ENCODE measurements at places on chromosomes 2 and 18.

GRCh38 chr2:213036836-213037235 is 114.6 kb downstream of the IKZF2 start:
- no peak for DNase-seq

DNA sequence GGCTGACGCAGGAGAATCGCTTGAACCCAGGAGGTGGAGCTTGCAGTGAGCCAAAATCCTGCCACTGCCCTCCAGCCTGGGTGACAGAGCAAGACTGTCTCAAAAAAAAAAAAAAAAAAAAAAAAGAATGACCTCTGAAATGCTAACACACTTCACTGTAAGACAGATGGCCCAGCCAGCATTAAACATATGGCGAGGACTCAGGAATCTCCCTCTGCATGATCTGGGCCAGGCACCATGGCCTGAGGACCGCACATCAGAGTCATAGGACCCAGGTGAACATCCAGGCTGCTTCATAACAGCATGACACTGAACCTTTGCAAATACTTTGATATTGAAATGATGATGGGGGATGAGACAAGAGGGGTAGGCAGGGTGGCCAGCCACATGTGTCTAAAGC is 56.1 kb upstream of the DNMT3A start:
- DNase-seq, result no peak

DNA sequence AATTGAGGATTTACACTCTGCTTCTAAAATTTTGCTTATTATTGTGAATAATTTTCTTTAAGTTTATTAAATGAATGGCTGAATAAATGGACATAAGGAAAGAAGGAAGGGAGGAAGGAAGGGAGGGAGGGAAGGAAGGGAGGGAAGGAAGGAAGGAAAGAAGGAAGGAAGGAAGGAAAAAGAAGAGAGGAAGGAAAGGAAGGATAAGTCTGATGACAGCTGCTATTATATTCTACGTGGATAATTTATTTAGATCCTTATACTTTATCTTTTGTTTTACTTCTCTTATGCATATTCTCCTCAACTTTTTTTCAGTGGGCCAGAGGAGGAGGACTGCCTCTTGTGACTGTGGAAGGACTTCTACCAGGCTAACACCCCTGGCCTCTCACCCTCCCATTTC is 17.4 kb downstream of the CLUL1 start:
- no peak for DNase-seq

- no peak for DNase-seq
Measured at GRCh38 chr18:24031318-24031717, 16.8 kb downstream of the TTC39C start.

DNA sequence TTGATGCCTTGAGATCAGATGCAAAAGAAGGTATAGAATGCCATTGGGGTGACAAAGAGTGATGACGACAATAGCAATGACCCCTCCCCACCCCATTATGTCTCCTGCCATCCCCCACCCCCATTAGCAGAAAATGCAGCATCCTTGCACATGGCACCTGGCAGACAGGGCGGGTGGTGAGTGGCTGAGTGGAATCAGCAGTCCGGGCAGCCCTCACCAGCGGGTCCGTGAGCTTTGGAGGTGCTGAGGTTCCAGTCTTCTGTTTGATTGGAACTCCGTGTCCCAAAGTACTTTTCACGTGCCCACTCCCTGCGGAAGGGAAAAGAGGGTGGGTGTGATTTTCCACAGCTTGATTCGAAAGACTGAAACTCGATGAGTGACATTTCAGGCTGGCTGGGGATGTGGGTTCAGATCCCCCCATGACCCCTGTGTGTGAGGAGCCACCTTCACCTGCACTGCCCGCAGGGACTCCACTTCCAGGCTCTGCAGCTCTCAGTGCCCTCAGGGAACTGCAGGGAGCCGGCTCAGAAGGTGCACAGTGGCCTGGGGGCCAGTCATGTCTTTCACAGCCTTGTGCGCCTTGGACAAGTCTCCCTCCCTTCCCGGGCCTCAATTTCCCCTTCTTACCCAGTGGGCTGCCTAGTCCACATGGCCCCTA is 130.9 kb downstream of the GLI2 start:
- DNase-seq, result no peak

DNA sequence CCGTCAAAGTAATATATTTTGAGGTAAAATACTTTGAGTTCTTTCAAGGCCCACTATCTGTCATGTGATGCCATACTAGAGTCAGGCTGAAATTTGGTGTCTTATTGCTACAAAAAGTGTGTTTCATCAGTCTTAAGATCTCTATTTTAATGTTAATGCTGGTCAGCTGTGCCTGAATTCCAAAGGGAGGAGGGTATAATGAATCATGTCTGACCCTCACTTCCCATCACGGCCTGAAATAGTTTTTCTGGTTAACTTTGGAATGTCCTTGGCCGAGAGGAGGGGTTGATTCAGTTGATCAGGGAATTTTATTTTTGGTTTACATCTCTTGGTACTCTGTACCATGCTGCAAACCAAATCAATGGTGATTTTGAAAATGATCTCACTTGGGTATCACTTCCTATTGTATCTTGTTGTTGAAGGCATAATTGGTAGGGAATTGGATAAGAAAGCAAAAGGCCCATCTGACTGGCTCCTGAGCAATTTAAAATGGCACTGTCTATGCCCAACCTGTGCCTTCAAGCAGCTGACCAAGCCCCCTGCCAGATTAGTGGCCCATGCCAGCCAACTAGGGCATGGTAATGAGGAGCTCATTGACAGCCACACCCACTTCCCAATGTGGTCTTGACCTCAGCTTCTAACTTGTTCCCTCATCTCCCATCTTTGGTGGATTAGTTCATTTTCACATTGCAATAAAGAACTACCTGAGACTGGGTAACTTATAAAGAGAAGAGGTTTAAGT is 6.1 kb upstream of the SLC35F5 start:
- DNase-seq, result no peak

All from stimulated activated naive CD4-positive, alpha-beta T cell treated with Interleukin-2 at 50 U/mL for 16 hours (primary cell).